NCI-H1694 (cell line): ENCODE measurements at places on chromosomes 5 and 9.

GRCh38 chr5:139180850-139181249 lies 17.3 kb downstream of the SIL1 start:
- no peak for DNase-seq

- DNase-seq = no peak
These were observed 169.9 kb downstream of the CTNND2 start for GRCh38 chr5:11734369-11734768.

GRCh38 chr9:121909111-121909510 lies 184.0 kb downstream of the TTLL11 start:
- DNase-seq = no peak

- DNase-seq = no peak
These were observed 63.2 kb upstream of the GHR start for GRCh38 chr5:42360056-42360455.

- no peak for DNase-seq
These were observed 452.5 kb upstream of the RIOK2 start for GRCh38 chr5:97635553-97635952.

DNA sequence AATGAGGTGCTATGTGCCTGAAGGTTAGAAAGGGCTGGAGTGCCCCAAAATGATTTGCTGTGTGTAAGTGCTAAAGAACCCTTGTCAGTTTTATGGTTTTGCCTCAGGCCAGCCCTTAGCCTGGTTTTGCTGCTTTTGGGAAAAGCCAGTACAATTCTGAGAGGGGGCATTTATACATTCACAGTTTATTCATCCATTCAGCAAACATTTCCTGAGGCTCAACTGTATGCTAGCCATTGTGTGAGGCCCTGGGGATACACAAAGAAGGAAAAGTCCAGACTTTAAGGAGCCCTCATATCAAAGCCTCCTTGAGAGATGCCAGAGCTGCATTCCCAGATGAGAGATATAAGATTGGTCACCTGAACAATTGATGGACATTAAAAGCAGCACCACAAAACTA lies 115.2 kb upstream of the PLCXD3 start:
- DNase-seq = no peak

GRCh38 chr5:90881626-90882150 lies 323.1 kb downstream of the ADGRV1 start:
- DNase-seq = no peak

DNA sequence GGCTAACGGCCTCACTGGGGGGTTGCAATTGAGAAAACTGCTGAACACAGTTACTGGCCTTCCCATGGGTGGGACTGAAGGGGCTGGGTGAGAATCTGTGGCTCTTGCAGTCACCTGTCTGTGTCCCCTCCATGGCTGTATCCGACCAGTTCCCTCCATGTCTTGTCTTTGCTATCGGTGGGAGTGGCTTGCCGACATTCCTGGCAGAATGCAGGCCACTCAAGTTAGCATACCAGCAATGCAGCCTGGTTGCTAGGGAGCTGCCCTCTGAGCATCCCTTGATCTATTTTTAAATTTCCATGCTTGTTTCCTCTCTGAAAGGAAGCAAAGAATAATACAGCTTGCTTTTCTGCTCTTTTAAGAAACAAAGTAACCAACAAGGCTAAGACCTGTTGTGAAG lies 1509.7 kb upstream of the WWC1 start:
- no peak for DNase-seq

GRCh38 chr9:28779243-28779642 lies 1206.0 kb upstream of the C9orf72 start:
- DNase-seq = no peak

DNA sequence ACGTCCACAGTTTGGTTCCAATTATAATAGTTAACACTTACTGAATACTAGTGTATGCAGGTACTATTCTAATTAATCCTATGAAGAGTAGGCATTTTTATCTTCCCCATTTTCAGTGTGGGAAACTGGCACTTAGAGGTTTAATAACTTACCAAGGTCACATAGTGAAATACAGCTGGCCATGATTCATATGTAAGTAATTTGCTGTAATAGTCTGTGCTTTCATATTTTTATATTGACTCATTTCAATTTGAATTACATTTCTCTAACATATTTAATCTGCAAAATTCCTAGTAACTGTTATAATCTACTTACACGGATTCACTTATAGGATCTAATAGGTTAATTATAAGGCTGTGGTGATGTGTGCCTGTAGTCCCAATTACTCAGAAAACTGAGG lies 19.4 kb downstream of the CCNH start:
- DNase-seq = no peak

DNA sequence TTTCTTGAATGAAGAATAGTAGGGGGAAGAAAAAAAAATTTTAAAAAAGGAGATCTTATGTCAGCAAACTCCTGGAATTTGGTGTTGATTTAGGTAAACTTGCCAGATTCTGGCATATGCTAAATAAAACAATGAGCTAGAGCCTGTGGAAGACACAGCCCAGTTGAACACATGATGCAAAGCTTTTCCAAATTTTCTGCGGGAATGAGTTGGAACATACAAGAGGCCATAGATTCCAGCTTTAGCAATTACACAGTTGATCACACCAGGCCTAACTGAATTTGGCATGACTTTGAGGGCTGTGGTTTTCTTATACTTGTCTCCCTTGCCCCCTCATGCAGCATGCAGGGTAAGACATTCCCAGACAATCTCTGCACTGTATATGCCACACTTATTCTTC lies 297.0 kb downstream of the SH3GL2 start:
- DNase-seq = no peak

- no peak for DNase-seq
These were observed 108.9 kb upstream of the LHFPL2 start for GRCh38 chr5:78757269-78758053.

GRCh38 chr9:129639756-129640085 lies 2.2 kb downstream of the ASB6 start:
- DNase-seq = no peak

GRCh38 chr5:127872494-127872893 lies 169.3 kb downstream of the CCDC192 start:
- DNase-seq = no peak

DNA sequence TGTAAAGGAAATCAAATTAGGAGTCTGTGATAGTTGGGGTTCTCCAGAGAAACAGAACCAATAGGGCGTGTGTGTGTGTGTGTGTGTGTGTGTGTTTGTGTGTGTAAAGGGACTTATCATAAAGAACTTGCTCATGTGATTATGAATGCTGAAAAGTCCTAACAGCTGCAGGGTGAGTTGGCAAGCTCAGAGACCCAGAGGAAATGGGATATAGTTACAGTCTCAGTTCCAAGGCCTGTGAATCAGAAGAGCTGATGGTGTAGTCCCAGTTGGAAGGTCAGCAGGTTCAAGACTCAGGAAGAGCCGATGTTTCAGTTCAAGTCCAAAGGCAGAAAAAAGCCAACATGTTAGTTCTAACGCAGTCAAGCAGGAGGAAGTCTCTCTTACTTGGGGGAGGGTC lies 214.2 kb downstream of the ELAVL2 start:
- DNase-seq = no peak

GRCh38 chr5:58016358-58016757 lies 443.5 kb downstream of the PLK2 start:
- no peak for DNase-seq

- DNase-seq = no peak
These were observed 17.0 kb upstream of the CYFIP2 start for GRCh38 chr5:157248821-157249470.

- DNase-seq = no peak
These were observed 1013.4 kb upstream of the COX7C start for GRCh38 chr5:85604378-85604777.

- DNase-seq = peak; percentile 75
These were observed 31.6 kb downstream of the TNPO1 start for GRCh38 chr5:72847989-72848473.

- no peak for DNase-seq
These were observed 6.3 kb downstream of the PCDH1 start for GRCh38 chr5:141871870-141872269.

- DNase-seq = no peak
These were observed 2.4 kb downstream of the SMARCA2 start for GRCh38 chr9:2017331-2018161.

- DNase-seq = no peak
These were observed at the start of gene LCN9 for GRCh38 chr9:135662758-135663450. TSS of gene LCN9 (plus strand) at chr9:135663309. CDS start at chr9:135663322, 13 bp downstream.

DNA sequence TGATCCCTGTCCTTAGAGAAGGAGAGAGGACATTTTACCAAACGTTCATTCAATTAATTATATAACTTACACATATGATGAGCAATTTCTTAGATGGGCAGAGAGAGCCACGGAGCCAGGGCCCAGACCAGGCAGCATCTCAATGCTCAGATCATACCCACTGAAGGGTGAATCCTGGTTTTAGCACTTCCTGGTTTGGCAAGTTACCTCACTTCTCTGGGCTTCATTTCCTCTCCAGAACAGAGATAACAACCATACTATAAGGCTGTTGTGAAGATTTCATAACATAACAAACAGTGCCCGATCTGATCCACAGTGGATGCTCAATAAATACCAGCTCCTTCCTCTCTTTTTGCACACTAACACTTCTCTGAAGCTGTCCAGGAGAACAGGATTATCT lies 271.1 kb downstream of the DENND1A start:
- no peak for DNase-seq

GRCh38 chr5:132260051-132260450 lies 2.6 kb downstream of the PDLIM4 start:
- no peak for DNase-seq

DNA sequence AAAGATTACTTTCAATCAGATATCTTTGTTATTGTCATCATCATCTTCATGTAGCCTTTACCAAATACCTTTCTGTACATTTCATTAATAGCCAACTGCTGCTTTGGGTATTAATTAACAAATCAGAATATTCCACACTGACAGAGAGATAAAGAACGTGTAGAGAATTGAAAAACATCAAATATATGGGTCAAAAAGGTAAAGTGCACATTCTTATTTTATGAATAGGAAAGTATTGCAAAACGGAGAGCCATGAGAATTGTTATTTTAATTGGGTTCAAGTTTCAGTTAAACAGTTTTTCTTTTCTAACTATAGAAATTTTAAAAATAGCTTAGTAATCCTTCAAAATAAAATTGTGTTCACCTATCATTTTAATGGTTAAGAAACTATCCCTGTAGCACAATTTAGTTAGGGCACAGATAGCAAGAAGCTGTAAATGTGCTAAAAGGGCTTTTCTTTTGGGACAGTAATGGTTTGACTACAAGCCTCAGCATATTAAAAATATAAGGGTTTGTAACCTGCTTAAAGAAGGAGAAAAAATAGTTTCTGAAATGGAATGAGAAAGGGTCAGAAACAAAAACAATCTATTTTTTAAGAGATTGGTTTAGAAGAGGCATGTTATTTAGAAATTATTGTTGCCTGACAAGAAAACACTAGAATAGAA lies 62.9 kb downstream of the PDE4D start:
- DNase-seq = no peak

- no peak for DNase-seq
These were observed 619 bp upstream of the APC start for GRCh38 chr5:112737070-112737462.

DNA sequence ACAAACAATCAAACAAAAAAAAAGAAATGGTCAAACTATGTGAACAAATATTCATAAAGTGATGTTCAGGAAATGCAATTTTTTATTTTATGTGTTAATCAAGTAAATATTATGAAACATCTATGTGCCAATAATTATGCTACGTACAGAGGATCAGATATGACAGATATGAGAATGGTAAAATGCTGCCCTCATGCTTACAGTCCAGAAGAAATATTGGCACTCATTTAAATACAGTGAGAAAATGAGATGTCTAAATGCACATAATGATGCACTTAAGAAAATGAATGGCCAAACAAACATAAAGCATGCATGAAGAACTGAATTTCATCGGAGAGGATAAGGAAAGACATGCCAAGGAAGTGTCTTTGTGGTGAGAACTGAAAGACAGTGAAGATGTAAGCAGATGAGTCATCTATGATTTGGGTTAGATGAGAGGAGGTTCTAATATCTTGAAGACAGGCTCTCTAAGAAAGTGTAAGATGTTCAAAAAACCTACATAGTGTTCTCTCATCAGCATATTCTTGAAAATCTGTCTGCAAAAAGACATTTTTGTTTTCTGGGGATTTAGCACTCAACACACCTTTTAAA lies 1231.1 kb upstream of the ACO1 start:
- DNase-seq = no peak

GRCh38 chr9:125121146-125121545 lies 22.2 kb downstream of the SCAI start:
- DNase-seq = no peak

- DNase-seq = no peak
These were observed at the start of gene ACSL6 for GRCh38 chr5:132011622-132012343. TSS of gene ACSL6 (minus strand) at chr5:132011658. CDS start at chr5:132011553, 105 bp downstream.

DNA sequence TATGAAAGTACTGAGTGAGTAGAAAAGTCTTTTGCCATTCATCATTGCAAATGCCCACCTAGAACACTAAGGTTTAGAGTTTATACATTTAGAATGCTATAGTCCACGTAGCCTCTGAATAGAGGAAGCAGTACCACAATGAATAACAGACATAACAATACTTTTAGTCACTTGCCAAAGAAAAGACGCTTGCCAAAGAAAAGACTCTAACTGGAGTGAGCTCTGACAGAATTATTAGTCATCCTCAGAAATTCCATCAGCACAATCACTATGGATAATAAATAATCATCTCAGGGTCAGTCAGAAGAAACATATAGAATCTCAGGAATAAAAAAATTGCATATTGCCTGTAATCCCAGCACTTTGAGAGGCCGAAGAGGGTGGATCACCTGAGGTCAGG lies 168.5 kb upstream of the TARS1 start:
- DNase-seq = no peak

DNA sequence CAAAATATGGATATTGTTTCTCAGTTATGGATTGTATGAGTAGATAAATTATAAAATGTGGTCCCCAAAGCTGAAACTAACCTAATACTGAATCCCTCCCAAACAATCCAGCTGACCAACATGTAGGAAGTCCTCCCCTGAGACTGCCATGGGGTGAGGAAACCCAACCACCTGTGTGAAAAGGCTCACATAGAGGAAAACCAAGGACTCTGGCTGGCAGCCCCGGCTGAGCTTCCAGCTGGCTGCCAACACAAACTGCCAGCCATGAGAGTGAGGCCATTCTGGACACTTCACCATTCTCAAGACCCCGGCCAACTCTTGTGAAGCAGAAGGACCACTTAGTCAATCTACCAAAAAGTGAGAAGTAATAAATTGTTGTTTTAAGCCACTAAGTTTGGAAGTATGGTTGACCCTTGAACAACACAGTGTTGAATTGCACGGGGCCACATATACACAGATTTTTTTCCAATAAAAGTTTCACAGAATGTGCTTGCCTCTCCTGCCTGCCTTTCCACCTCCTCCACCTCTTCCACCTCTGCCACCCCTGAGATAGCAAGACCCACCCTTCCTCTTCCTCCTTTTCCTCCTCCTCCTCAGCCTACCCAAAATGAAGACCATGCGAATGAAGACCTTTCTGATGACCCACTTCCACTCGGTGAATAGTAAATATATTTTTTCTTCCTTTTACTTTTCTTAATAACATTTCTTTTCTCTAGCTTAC lies 15.3 kb upstream of the NRG2 start:
- DNase-seq = no peak

- DNase-seq = no peak
These were observed 54.2 kb upstream of the HSPA9 start for GRCh38 chr5:138629392-138629791.
